ENCODE measurements at places on chromosomes 13 and 19.
A peak's percentile ranks its signal among the peaks of the same experiment; 100 is the strongest.

DNA sequence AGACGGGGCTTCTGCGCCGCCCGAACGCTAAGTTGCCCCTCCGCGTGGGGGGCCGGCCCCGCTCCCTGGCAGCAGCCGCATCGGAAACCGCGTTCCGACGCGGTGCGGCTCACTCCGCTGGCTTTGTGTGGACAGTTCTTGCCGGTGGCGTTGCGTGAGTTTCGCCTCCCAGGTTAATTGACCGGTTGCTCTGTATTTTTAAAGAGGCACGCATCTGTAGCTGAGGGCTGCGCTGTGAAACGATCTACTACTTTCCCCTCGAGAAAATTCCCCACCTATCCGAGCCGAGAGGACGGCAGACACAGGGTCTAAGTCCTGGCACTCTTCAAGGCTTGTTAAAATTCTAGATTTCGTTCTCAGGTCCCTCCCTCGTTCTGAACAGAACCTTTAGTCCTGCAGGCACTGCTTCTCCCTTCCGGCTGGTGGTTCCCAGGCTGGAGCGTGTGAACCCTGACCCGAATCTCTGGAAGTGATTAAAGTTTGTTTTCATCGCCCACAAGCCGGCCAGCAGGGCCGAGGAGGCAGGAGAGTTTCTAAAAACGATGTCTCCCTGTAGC, 933 bp downstream of the ARHGEF7 start:
- DNase-seq, result no peak

- peak; percentile 38 for DNase-seq
Measured at GRCh38 chr13:97212601-97213040, 9.5 kb upstream of the MBNL2 start.

GRCh38 chr13:18965347-18965855, 216.2 kb downstream of the TUBA3C start:
- DNase-seq, result no peak

DNA sequence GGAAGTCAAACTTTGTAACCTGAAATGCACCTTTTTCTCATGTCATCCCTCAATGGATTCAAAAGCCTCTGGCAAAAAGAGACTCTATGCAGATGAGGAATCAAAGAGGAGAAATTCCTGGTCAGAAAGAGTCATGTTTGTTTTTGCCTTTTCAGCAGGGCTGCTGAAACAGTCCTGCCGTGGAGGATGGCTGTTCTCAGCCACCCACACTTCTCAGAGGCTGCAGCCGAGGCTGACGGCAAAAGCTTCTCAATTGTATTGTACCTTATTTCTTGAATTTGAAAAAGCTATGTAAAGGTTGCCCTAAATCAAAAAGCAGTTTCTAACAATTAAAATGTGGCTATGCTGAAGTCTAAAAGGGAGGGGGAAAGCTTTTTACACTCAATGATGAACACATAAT, 385.3 kb downstream of the KCTD12 start:
- no peak for DNase-seq

GRCh38 chr19:48330012-48330681, 4.8 kb downstream of the EMP3 start:
- peak; percentile 90 for DNase-seq

GRCh38 chr13:103542648-103543047, 476.4 kb upstream of the SLC10A2 start:
- no peak for DNase-seq
